ENCODE measurements at places on chromosomes 1 and 21.

- DNase-seq: no peak
Measured at GRCh38 chr1:64499011-64499410, 29.1 kb downstream of the CACHD1 start.

- DNase-seq: no peak
Measured at GRCh38 chr1:27655151-27655937, 16.6 kb downstream of the IFI6 start.

GRCh38 chr1:106986603-106987002, 69.9 kb upstream of the PRMT6 start:
- DNase-seq: no peak

GRCh38 chr1:66929146-66929688, 4.4 kb downstream of the MIER1 start:
- DNase-seq: no peak

GRCh38 chr1:7613106-7613850, 157.8 kb upstream of the VAMP3 start:
- DNase-seq: no peak

GRCh38 chr1:156655151-156655903, 13.4 kb downstream of the BCAN start:
- no peak for DNase-seq

DNA sequence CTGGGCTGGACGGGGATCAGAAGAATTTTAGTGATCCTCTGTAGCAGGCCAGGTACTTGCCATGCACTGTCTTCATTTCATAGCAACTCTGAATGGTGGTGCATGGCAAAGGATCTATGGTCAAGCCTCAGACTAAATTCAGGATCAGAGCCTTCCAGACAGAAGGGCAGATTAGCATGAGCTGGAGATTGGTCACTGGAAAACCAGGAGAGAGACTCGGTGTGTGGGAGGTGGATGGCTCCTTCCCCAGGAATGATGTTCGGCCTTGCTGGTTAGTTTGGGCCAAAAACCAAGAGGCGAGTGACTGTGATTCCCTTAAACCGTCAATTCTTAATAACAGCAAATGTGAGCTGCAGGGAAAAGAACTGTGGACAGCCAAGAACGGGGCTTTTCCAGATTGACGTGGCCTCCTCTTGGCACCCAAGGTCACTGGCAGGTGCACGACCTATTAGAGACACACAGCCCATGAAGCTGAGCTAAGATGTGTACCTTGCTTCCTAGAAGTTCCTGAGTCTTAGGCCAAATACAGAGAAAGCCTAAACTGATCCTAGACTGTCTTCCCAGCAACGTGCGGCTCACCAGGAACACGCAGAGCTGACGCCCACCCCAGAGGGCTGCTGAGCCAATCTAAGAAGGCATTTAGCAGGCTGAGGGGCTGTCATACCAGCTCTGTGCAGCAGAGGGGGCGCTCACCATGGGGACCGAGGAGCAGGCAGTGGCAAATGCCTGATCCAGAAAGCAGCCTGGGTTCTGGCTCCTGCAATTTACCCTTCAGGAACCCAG, 18.5 kb downstream of the ALDH4A1 start:
- DNase-seq: peak; percentile 54

- DNase-seq: no peak
Measured at GRCh38 chr1:41536361-41536802, 51.9 kb upstream of the EDN2 start.

GRCh38 chr1:240539769-240540414, 72.1 kb downstream of the GREM2 start:
- DNase-seq: no peak

GRCh38 chr1:170711682-170712081, 47.8 kb downstream of the PRRX1 start:
- no peak for DNase-seq

DNA sequence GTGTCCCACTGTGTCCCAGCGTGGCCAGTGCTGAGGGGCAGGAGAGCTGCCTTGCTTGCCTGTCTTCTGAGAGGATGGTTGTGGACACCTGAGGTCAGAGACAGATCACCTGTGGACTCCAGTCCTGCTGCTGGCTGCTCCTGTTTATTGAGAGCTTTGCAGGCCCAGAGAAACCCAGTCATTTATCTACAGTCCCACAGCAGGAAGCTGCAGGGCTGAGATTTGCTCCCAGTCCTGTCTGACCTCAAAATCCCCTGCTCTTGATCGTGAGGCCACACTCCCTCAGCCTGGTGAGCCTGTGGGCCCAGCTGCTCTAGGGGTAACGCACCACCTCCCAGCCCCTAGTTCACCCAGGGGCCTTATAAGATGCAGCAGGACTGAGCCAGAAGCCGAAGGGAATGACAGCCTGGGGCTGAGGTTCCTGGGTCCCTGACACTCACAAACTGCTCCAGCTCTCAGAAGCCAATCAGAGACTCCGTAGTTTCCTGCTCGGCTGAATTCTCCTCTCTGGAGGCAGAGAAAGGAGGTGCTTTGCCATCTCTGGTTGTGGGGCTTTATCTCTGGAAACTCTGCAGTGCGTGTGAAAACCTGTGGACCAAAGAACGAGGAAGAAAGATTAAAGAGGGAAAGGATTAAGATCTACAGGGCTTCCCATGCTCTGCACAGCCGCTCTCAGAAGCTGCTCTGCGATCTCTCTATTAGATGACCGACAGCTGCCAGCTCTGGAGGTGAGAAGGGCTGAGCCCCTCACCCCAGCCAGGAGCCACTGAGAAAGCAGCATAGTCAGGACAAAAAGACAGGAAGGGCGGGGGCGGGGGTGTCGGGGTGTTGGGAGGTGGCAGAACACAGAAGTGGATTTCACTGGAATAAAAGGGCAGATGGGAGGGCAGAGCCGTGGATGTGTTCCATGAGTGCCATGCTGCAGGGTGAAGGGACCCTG, 39.1 kb downstream of the UBIAD1 start:
- no peak for DNase-seq

- no peak for DNase-seq
Measured at GRCh38 chr21:34263629-34264028, 100.2 kb upstream of the KCNE2 start.

DNA sequence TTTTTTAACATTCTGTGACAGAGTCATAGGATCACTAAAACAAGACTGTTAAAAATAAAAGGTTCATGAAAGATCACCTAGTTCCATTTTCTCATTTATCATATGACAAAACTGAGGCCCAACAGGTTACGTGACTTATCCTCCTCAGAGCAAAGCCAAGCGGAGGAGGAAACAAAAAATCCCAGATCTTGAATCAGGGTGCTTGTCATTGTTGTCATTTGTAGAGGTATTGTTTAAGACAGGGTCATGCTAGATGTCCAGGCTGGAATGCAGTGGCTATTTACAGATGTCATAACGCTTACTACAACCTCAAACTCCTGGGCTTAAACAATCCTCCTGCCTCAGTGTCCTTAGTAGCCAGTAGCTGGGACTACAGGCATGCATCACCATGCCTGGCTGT, 293.2 kb downstream of the DSCAM start:
- no peak for DNase-seq

- no peak for DNase-seq
Measured at GRCh38 chr1:9384751-9385245, 92.1 kb downstream of the SPSB1 start.

DNA sequence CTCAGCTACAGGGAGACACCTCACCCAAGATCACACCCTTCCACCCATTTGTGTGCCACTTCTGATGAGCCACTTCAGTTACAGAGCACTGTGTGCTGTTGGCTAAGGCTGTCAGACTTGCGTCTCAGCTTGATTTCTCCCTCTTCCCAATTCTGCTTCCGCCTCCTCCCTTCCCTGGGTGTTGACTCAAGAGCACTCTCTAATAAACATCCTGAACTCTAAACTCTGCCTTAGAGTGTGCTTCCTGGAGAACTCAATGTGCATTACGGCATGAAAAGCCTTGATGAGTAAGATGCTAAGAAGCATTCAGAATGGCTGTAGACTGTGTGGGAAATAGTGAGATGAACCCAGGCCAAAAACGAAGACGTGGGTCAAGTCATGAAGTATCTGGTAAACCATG, 54.9 kb upstream of the S1PR1 start:
- DNase-seq: no peak

DNA sequence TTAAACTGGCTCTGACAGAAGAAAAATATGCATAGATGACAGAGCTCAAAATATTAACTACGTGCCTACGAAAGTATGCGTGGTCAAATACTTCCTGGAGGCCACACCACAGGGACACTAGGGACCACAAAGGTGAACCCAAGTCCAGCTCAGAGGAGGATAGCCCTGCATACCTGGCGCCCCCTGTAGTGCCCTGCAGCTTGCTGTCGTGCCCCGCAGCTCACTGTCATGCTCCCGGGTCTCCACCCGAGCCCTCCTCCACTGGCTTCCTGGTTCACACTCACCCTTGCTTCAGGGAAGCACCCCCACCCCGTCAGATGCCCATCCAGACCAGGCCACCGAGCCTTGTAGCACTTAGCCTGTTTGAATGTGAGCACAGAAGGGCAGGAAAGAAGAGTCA, 16.7 kb upstream of the NADK start:
- DNase-seq: no peak

DNA sequence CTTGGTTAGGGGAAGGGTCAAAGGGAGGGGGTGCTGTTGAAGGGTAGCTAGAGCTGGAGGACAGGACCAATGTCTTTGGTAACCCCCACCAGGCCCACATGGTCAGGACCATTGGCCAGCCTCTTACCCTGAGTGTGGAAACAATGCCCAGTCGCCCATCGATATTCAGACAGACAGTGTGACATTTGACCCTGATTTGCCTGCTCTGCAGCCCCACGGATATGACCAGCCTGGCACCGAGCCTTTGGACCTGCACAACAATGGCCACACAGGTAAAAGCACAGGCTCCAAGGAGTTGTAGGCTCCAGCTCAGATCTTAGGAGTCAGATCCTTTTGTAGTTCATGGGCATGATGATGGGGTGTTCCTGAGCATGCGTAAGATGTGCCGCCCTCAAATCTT, 3.8 kb downstream of the CA14 start:
- DNase-seq: no peak

- no peak for DNase-seq
Measured at GRCh38 chr1:30900931-30901560, 7.5 kb downstream of the SDC3 start.

DNA sequence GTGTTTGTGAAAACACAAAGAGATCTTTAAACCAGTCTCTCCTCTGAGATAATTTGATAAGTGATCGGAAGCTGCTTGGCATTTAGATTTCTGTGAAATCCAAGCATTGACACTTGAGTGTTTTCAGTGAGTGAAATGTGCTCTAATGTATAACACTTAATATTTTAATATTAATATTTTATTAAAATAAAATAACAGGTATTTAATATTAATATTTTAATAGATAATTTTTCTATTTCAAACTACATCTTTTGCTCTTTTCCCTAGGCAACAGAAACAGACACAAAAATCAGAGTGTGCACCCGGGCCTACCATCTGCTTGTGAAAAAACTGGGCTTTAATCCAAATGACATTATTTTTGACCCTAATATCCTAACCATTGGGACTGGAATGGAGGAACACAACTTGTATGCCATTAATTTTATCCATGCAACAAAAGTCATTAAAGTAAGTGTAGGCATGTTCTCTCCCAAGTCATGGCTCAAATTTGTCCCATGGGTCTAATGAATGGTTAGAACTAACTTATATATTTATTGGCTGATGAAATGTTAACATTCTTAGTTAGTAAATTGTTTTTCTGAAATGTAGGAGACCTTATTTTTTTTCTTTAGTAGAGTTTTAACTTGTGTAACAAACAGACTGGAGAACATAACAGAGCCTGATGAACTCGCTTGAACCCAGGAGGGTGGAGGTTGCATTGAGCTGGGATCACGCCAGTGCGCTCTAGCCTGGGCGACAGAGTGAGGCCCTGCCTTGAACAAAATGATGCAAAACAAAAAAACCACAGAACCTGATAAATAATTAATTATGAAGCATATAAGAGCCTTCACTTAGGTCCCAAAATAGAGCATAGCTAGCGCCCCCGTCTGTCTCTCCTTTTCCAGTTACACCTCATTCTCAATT, 55.2 kb downstream of the MTR start:
- no peak for DNase-seq

DNA sequence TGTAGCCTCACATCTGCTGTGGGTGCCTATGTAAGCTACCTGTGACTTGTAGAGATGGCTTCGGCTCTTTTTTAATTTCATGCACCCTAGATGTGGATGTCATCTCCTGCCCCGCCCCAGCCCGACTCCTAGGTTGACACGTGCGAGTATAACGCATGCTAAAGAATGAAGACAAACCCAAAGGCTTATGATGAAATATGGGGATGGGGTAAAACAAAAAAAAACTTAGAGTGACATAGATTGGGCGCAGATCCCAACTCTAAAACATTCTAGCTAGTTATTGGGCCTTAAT, 613 bp upstream of the ERO1B start:
- no peak for DNase-seq

DNA sequence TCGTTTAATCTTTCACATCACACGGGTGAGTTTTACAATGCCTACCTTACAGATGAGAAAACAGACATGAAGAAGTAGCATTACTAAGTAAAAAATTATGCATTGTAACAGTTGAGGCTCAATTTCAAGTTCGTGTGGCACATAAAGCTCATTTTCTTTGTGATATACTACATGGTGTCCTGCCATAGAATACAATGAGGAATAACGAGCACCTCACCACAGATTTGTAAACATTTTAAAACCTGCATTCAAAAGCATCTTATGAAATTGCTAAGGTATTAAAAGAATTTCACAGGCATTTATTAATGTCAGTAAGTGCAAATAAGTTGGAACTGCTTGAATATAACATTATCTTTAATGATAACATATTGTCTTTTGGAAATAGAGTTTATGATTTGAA, 47.8 kb upstream of the DEPDC1 start:
- DNase-seq: no peak

GRCh38 chr1:86705665-86705985, 1.2 kb downstream of the SH3GLB1 start:
- no peak for DNase-seq

GRCh38 chr1:27144920-27145661, 9.8 kb downstream of the SLC9A1 start:
- DNase-seq: no peak

DNA sequence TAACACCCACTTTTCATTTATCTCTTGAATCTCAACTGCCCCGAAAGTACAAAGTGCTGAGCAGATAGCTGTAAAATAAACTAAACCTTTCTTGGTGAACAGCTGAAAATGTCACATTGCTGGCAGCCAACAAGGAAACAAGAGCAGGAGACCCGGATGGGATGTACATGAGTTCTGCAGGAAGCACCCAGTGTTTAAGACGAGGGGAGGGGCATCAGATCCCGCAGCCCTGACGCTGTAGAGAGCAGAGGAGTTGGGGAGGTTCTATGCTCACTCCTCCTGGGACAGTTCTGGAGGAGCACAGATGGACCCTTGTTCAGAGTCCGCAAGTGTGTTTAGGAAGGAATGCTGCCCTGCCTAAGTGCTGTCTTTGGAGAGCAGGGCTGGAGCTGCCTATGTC, 32.0 kb upstream of the EPHA8 start:
- DNase-seq: no peak

- no peak for DNase-seq
Measured at GRCh38 chr21:30102871-30103270, 63.7 kb downstream of the CLDN17 start.

All from bone marrow (tissue), 2 donors.